H7 (cell line): ENCODE measurements at places on chromosomes 5 and 9. TPM values are rescaled to one million over a fixed set of nuclear protein-coding genes. Genes with fewer than 3 reads are reported as not detected.

PPP3R2 gene
- total RNA-seq = not detected in 2 replicates

TSPAN17 gene
- 39.8 and 50.7 TPM in 2 replicates for total RNA-seq

IL3 gene
- total RNA-seq = not detected in 2 replicates

TSSK1B gene
- not detected in 2 replicates for total RNA-seq

PDZD2 gene
- total RNA-seq = 2.1 and 3.6 TPM in 2 replicates
